ENCODE measurements at places on chromosomes 1 and 21.

DNA sequence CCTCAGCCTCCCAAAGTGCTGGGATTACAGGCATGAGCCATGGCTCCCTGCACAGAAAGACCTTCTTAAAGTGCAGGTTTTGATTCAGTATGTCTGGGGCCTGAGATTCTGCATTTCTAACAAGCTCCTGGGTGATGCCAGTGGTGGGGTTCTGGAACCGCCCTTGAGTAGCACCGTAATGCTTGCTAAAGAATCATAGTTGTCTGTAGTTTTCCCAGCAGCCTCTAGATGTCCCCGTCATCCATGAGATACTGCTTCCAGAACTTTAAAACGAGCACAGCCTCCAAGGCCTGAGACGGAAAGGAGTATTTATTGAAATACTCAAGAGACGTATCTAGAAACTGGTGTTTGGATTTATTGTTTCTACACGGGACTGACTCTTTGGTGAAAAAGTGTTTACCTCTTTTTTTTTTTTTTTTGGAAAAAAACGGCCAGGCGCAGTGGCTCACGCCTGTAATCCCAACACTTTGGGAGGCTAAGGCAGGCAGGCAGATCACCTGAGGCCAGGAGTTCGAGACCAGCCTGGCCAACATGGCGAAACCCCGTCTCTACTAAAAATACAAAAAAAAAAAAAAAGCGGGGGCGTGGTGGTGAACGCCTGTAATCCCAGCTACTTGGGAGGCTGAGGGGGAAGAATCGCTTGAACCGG is 2.6 kb upstream of the TOR3A start:
- DNase-seq: peak; percentile 76

DNA sequence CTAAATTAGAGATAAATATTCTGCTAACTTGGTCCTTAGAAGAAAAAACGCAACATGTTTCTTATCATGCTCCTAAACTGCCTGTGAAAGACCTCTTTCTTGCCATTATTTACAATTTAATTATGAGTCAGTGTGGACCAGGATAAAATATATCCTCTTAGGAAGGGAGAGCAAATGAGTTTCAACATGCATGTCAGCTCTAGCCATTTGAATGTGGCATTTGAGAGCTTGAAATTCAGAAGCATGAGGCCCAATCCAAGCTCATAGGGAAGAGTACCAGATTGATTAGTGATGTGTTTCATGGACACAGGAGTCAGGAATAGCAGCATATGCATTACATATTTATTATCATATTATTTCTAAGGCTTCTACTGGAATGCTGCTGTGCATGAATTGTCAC is 39.3 kb downstream of the TBX15 start:
- no peak for DNase-seq

DNA sequence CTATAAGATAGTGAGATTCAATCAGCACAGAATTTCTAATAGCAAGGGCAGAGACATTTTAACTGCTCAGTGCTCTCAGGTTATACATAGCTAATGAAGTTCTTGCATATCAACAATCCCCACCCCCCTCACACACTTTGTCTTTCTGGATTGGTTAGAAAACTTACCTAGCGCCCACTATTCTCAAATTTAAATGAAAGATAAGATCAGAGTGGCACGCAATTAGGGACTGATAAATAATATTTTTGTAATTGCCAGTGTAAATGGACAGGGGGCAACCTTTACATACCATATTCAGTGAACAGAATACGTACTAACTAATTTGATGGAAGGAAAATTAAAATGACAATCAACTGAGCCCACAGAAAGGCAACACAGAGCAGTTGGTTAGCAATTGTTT is 11.7 kb downstream of the SELL start:
- DNase-seq: no peak

DNA sequence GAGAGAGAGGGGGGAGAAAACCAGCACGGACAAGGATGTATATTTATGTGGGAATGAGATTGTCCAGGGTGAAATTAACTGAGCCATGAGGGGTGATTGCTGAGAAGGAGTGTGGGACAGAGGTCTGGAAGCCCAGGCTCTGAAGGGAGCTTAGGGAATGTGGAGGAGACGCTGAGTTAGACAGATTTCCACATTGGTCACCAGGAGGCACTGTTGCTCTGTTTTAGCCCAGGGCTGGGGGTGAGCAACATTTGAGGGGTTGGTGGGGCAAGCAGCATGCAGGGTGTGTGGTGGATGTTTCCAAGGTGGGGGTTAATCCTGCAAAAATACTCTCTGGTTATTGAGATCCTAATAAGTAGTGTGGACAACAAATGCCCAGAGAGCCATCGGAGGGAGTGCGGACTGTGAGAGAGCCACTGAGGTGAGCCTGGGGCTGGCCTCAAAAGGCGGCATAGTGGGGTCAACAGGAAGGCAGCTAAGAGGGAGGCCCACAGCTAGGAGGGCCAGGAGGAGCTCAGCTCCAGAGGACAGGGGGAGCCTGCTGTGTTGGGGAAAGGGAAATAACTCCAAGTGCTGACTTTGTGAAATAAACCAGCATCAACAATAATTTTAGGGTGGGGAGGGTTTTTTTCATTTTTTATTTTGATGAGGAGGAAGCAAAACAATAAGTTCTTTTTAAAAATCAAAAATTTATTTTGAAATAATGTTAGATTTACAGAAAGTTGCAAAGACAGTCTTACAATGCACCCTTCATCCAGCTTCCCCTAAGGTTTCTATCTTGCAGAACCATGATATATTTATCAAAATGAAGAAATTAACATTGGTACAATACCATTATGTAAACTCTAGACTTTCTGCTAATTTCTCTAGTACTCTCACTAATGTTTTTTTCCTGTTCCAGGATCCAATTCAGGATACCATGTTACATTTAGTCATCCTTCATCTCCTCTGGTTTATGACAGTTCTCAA is 82.8 kb upstream of the CD34 start:
- no peak for DNase-seq

- no peak for DNase-seq
These were observed 2.3 kb downstream of the TTC24 start for GRCh38 chr1:156581661-156582387.

DNA sequence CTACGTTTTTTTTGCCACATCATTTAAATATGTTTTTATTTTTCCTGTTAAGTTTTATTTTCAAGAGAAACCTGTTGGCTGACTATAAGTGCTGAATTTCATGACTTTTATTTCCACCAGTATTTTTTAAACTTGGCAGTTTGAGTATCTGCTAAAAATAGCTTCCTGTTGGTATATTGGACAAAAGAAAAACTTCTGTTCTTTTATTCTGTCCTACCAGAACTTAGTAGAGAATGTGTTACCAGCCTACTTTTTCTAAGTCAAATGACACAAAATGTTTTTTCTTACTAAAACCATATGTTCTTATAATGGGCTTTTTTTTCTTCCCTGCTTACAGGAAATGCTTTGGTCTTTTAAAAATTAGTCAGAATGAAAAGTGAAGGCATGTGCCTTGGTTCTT is 7.6 kb downstream of the DR1 start:
- DNase-seq: no peak

- no peak for DNase-seq
These were observed 8.6 kb downstream of the COL6A1 start for GRCh38 chr21:45990049-45990711.

GRCh38 chr1:240320659-240321058 is 229.0 kb downstream of the FMN2 start:
- no peak for DNase-seq

- no peak for DNase-seq
These were observed 38.4 kb upstream of the RBM34 start for GRCh38 chr1:235199441-235199840.

DNA sequence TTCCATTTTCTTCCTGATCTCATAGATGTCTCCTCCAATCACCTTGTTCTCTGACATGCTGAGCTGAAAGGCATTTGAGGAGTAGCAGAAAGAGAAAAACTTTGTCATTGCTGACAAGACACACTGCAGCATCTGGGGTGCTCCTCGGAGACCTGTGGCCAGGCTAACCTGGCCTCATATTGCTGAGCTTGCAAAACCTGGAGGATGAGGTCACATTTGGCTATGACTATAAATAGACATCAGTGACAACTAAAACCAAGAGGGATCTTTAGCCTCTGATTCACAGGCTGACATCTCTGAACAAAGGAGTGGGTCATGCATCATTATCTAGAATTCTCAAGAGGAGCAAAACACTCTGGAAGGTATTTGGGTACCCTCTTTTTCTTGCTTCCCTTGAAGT is 83.7 kb downstream of the PROX1 start:
- DNase-seq: no peak

GRCh38 chr1:2968471-2968881 is 52.8 kb upstream of the ACTRT2 start:
- no peak for DNase-seq

DNA sequence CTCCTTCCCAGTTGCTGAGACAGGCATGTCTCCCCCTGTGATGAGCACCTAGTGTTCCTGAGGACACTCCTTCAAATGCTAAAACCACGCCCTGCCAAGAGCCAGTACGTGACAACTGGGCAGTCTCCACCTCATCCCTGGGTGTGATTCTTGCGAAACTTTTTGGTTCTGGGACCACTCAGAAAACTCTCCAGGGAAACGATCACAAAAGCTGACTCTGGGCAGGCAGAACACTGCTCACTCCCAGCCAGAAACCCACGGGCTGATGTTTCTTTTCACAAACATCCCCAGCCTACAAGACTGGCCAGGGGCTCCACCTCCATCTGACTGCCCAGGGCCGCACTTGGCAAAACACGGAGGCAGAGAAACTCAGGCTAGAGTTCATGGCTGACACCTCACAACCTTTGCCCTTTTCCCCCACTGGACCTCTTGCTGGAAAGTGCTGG is 24.4 kb downstream of the DHRS3 start:
- DNase-seq: no peak

GRCh38 chr1:151846686-151847237 is 6.8 kb downstream of the THEM5 start:
- DNase-seq: no peak

DNA sequence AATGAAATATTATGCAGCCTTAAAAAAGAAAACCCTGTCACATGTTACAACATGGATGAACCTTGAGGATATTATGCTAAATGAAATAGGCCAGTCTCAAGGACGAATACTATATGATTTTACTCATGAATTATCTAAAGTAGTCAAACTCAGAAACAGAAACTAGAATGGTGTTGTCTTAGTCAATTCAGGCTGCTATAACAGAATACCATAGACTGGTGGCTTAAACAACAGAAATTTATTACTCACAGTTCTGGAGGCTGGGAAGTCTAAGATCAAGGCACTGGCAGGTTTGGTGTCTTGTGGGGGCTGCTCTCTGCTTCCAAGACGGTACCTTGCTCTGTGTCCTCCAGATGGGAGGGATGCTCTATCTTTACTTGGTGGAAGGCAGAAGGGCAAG is 113.8 kb upstream of the DNAH14 start:
- no peak for DNase-seq
